ENCODE measurements at places on chromosomes 1 and 21.

DNA sequence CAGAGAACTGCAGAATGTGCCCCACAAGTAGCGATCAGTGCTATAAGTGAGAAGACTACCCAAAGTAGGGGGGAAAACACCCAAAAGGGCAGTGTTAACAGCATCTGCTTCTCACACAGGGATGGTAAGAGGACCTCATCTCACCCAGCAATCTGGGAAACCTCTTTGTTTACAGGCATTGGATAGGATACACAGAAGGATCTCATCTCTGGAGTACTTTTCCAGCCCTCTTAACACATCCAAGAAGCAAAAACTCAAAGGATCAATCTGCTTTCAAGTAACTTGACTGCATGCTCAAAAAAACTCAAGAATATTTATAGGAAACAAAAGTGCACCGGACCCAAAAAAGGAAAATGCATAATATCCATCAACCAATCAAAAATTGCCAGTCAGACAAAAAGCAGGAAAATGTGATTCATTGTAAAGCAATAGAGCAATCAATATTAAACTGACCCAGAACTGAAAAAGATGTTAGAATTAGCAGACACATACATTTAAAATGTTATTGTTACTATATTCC is 311.0 kb upstream of the CXADR start:
- no peak for DNase-seq

- no peak for DNase-seq
Observed at GRCh38 chr1:101356604-101357443, 120.0 kb downstream of the S1PR1 start.

GRCh38 chr1:241470361-241470760 is 49.2 kb downstream of the FH start:
- DNase-seq, result no peak

DNA sequence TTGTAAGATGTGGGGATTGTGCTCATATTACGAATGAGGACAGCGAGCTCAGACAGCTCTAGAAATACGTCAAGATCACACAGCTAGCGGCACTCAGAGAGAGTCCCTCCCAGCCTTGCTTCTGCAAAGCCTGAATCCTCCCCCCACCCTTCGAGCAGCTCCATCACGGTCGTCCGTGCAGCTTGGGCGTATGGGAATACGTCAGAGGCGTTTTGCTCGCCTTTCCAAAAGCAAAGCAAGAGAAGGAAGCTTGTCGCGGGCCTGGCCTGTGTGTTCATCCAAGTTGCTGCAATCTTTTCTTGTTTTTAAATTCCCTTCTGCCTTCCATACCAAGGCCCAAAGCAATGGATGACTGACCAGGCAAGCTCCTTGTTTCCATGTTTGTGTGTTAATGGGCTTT is 125.5 kb upstream of the IRF2BP2 start:
- no peak for DNase-seq

DNA sequence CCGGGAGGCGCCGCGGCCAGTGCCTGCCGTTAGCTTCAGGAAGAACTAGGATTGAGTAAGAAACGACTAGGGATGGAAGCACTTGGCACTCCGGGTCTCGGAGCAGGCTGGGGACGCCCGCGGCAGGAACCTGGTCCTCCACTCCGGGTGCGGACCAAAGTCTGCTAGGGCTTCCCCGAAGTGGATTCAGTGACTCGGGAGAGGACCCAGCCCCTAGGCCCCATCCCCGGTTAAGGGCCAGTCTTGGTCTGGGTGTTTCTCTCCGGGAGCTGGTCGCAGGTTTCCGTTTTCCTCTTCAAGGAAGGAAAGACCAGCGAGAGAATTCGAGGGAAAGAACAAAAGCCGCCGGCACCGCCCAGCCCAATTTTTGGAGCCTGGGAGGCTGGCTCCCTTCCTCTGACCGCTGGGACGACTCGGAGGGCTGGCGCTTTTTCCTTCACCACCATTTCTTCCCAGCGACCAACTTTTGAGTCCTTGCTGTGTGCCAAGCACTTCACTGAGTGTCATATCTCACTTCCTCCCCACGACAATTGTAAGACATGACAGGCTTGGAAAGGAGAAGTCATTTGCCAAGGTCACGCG is 16.8 kb upstream of the STMN1 start:
- DNase-seq, result peak; percentile 52

- no peak for DNase-seq
Observed at GRCh38 chr1:203034422-203035110, 8.3 kb downstream of the PPFIA4 start.

GRCh38 chr1:15578921-15579682 is 5.7 kb downstream of the AGMAT start:
- no peak for DNase-seq

DNA sequence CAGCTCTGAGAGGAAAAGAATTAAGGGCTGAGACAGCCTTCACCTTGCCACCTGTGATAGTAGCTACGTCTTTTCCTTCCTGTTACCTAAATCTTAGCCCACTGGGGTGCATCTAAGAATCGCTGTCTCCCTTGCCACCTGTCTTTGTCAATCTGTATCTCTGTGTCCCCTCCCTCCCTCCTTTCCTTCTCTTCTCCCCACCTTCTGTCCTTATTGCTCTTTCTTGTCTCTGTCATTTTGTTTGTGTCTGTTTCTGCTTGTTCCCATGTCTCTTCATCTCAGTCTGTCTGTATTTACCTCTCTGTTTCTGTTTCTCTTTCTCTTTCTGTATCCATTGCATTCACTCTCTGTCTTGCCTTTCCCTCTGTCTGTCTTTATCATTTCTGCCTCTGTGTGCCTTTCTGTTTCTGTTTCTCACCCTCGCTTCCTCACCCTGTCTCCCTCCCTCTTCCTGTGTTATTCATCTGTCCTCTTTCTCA is 30.2 kb downstream of the SLC22A15 start:
- DNase-seq, result no peak

- no peak for DNase-seq
Observed at GRCh38 chr1:179353546-179353945, 12.2 kb upstream of the AXDND1 start.

DNA sequence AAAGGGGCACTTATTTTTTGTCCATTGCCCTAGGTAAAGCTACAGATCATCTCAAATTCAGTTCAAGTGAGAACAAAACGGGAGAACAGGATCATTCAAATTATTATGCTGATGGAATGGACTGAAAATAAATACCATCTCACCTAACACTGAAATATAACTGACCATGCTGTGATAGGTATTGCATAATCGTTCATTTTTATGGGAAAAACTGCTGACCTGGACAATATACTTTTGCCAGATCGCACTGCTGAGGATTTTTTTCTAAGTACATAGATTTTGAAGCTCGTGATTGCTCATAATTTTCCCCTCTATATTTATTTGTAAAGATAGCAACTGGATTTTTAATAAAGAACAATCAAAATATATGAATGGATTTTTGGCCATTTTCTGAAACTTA is 636.6 kb upstream of the NEGR1 start:
- no peak for DNase-seq

DNA sequence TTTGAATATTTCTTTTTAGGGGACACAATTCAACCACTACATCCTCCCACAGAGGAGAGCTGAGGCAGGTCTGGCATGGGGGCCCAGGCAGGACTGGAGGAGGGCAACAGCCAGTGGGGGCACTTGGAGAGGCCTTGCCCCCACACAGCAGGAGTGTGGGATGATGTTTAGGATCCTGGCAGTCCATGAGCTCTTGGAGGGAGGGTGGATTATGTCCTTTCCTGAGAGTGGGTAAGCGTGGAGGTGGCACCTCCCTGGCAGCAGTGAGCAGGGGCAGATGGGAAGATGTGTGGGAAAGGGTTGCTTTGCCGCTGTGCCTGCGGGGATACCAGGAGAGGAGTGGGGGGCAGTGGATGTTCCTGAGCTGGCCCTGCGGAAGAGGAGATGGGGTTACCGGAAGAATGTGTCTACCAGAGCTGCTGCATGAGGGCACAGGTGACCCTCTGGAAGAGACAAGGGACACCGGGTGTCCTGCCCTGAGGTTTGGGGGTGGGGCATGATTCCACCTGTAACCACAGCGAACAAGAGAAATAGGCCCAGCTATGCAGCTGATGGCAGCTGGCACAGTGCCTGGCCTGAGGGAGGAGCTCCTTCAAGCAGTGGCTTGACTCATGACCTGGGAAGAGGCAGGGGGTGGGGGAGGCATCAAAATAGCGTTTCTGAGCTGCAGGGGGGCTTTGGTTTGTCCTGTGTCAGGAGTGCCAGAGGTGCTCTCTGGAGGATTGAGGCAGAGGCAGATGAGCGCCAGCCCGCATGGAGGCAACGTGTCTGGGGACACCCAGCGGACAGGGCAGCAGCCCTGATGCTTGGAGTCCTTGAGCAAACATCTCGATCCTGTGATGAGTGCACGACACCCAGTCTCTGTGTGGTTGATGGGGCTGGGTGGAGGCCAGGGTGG is 123.9 kb upstream of the TMPRSS2 start:
- no peak for DNase-seq

DNA sequence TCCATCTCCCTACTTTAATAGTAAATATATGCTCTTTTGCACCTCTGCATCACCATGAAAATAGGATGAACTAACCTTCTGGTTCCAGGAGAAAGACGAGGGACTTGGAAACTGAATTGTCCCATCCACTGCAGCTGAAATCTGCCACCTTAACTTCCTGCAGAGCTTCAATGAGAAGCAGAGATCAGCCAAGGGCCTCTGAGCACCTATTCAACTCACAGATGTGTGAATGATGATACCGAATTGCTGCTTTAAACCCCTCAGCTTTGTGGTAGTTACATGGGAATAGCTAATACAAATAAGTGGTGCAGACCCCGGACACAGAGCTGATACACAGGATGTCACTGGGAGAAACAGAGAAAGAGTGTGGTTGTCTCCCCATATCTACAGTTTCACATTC is 616.8 kb downstream of the NCAM2 start:
- no peak for DNase-seq

- no peak for DNase-seq
Observed at GRCh38 chr1:213931836-213932235, 55.9 kb upstream of the PROX1 start.

- DNase-seq, result peak; percentile 67
Observed at GRCh38 chr1:183635099-183635605, 431 bp downstream of the ARPC5 start.

GRCh38 chr1:183730107-183730724 is 74.7 kb upstream of the RGL1 start:
- no peak for DNase-seq

DNA sequence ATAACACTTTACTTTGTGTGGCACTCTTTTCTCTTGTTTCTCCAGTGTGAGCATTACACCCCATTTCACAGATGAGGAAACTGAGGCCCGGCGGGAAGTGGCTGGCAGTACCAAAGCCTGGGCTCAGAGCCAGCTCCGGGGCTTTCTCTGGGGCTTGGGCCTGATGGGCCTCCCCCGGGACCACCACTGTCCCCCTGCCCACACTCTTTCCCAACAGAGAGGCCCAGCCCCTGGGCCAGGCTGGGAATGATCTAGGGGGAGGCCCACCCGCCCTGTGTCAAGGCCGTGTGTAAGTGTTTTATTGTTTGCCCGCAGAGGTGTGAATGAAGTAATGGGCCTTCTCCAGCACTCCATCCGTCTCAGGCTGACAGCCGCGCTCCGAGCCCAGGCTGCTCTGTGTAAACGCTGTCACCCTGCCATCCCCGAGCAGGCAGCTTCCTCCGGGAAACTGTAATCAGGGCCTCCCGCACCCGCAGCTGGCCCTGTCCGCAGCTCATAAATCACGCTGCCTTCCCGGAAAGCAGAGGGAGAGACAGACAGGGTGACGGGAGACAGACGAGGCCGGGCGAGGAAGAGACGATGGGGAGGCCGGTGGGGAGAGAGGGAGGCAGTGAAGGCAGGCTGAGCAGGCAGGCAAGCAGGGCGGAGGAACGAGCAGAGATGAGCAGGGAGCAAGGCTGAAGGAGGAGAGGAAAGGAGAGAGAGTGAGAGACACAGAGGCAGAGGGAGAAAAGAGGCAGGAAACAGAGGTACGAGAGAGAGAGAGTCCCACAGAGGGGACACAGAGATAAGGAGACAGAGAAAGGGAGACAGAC is 109.7 kb upstream of the ZBTB40 start:
- peak; percentile 82 for DNase-seq

- no peak for DNase-seq
Observed at GRCh38 chr1:9228609-9229008, 6.0 kb upstream of the H6PD start.

DNA sequence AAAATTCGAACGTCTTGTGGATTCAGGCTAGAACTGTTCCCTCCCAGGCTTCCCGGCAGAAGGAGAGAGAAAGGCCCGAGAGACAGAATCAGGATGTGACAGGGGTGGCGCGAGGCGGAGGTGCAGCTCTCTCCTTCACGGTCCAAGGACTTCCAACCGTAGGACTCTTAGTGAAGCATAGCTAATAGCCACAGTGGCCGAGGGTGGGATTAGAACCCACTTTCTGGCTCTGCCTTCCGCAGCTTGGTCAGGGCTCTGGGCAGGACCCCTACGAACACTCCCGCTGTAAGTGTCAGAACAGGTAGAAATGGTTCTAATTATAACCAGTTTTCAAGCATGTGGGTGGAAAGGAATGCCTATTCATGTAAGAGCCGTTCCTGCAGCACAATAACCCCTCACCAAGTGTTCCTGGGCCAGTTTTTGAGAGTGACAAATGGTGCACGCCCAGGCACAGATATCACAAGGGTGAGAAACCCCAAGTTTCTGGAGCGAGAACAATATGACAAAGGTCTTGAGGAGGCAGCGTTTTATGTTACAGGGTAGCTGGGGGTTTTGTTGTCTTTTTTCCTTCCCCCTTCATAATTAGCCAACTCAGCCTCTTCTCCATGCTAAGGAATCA is 86.4 kb downstream of the SYF2 start:
- peak; percentile 32 for DNase-seq

DNA sequence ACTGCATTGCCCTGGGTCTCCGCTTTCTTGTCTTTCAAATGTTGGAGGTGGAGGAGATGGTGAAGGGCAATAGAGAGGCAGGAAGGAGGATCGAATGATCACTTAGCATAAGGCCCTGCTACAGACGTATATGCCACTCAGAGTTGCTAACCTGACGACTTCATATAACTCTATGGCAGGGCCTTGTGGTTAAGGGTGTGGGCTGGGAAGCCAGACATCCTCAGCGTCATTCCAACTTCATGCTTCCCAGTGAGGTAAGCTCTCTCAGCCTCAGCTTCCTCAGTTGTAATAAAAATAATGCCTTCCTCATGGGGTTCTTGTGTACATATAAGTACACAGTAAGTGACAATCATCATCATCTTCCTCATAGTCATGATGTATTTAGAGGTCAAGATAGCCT is 54.6 kb downstream of the CASQ2 start:
- DNase-seq, result no peak

DNA sequence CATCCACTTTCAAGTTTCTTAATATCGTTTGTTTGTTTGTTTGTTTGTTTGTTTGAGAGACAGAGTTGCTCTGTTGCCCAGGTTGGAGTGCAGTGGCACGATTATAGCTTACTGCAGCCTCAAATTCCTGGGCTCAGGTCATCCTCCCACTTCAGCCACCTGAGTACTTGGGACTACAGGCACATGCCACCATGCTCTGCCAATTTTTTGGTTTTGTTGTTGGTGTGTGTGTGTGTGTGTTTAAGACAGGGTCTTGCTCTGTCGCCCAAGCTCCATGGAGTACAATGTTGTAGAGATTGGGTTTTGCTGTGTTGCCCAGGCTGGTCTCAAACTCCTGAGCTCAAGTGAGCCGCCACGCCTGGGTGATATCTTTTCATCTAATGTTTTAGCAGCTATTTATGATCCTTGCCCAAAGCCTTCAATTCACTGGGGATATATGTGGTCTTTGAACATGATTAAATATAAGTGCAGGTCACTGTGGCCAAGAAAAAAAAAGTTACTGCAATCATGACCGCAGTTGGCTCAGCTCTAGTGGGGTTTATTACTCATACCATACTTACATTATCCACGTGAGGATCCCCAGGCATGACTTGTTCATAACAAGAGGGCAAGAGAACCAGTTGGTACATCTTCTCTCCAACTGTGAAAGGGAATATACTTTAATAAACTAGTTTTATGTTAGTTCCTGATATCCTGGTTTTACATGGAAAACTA is 8.0 kb downstream of the RRP1B start:
- DNase-seq, result no peak
